Fibroblast of skin of scalp (primary cell): ENCODE measurements at places on chromosomes 11 and 22.

DNA sequence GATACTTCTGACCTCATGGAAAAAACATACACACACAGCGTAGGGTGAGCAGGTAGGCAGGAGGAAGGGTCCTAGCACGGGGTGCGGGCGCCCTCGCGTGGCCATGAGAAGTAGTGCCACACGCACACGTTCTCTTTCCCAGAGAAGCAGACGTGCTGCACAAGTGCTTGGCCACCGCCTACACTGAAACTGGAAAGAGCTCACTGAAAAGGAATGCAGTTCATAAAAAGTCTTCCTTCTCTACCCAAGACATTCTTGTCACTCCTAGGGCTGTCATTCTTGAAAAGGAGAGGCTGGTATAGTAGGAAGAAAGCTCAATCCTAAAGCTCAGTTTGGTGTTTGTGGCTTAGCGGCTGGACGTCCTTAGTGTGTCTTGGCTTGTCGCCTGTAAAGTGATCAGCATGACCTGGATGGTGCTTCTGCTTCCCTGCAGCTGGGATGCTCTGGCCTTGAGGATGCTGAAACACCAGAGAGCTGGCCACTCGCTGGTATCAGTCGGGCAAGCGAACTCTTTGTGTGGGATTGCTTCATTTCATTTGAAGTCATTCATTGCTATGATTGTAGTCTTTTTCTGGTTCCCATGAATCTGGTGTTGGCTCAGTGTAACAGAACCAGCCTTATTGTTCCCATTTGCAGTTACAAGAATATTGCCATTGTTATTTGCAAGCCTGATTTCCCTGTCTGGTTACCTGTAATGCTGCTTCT, 303.8 kb downstream of the NTM start:
- peak; percentile 90 for DNase-seq

DNA sequence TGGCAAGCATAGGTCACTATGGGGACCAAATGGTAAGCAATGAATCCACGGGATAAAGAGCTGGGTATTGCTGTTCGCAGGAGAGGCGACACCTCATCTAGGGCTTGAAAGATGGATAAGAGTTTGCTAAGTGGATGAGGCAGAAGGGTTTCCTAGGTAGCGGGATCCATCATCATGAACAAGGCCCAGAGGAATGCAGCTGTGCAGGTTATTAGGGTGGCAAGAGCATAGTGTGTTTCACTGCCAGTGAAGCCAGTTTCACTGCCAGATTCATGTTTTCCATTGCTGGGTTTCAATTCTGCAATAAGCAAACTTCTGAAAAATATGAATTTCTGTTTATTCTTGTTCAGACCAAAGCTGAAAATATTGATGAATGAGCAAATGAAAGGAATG, 27.2 kb downstream of the WEE1 start:
- DNase-seq, result no peak

- DNase-seq, result no peak
Observed at GRCh38 chr22:39207141-39208012, 37.4 kb downstream of the PDGFB start.

- DNase-seq, result no peak
Observed at GRCh38 chr11:1861435-1862411, 8.8 kb downstream of the LSP1 start.

GRCh38 chr11:119518746-119519730, 96.1 kb upstream of the THY1 start:
- peak; percentile 53 for DNase-seq

DNA sequence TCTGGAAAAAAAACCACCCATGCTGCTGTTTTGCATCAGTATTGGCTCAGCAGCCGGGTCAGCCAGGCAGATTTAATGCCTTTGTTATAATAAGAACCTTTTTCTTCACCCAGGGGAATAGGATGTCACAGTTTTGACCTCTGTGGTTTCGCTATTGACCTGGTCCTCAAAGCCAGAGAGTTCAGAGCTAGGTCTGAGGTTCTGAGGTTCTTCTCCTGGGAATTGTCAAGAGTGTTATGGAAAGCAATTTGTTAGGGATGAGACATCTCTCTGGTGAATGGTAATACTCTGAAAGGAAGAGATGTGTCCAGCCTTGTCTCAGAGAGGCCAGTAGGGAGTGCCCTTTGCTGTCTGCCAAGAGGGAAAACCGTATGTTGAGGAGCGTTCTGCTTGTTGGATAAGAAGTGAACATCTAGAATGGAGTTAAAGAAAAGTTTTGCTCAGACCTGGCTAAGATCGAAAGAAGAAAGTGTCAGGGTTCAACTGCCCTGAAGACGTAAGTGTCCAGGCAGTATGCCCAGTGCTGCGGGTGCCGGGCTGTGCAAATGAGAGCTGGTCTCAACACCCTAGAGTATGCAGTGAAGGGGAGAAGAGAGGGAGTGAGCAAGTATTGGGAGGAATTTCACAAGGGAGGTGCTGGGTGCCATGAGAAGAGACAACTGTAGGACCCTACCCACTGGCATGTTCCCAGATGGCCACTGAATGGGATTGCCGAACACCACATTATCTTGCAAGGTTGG, 150.9 kb upstream of the TTC12 start:
- peak; percentile 29 for DNase-seq

DNA sequence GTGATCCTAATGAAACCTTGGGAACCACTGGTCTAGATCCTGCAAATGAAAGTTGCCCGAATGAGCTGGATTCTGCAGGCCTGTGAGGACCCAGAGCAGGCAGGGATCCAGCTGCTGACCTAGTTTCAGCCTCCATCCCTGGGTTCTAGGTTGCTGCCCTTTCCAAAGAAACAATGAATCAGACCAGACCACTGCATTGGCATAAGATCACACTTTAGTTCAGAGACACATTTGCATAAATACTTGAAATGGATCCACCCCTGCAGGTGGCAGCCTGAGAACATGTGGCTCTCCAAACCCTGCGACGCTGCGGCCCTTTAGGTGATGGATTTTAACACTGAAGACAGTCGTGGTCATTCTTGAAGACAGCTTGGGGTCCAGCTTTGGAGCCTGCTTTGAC, 23.7 kb downstream of the ADAMTS8 start:
- DNase-seq, result no peak

DNA sequence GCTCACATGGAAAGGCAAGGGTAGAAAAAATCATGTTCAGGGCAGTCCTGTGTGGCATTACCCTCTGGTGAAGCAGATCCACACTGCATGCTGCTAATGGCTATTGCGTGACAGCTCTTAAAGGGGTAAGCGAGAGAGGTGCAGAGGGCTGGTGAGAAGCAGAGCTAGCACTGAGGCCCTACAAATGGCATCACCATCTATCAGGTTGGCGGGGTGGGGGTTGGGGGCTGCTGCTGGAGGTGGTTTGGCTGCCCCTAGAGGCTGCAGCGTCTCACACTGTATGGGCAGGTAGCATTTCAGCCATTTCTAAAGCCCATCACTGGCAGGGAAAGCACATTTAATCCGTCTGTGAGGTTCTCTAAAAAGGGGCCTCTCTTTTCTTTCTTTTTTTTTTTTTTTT, 16.9 kb upstream of the TMA7B start:
- no peak for DNase-seq

- DNase-seq, result peak; percentile 21
Observed at GRCh38 chr11:18566406-18566805, 22.1 kb downstream of the UEVLD start.

GRCh38 chr22:41876275-41876674, 38.6 kb downstream of the SHISA8 start:
- peak; percentile 32 for DNase-seq

DNA sequence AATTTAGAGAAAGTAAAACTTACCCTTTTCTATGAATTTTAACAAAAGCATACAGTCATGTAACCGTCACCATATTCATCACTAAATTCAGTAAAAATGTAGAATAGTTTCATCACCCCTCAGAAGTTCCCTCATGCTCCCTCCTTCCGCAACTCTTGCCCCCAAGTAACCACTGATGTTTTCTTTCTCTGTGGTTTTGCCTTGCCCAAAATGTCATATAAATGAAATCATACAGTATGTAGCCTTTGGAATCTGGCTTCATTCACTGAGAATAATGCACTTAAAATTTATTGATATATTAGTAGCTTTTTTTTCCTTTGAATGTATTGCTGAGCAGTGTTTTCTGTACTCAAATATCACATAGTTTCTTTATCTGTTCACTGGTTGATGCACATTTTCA, 60.1 kb downstream of the DCUN1D5 start:
- peak; percentile 98 for DNase-seq

GRCh38 chr11:78400702-78401101, 16.9 kb downstream of the GAB2 start:
- no peak for DNase-seq

- no peak for DNase-seq
Observed at GRCh38 chr11:32184723-32185376, 94.0 kb downstream of the RCN1 start.

DNA sequence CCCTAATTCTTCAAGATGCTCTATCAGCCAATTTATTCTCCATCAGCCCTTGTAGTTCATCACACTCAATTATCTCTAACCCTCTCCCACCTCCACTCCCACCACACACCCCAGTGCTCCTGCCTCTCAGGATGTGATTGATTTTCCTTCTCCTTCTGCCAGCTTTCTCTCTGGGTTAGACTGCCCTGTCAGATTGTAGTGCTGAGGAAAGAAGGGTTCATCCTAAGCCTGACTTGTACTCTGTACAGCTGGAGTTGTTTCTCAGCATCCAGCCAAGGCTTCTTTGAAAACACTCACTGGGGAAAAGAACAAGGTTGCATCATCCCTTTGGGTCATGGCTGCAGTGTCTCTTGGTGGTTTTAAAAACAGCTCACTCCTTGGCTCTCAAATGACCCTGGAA, 61.2 kb downstream of the CECR2 start:
- DNase-seq, result no peak

GRCh38 chr11:75474240-75474639, 41.2 kb upstream of the KLHL35 start:
- peak; percentile 35 for DNase-seq

- no peak for DNase-seq
Observed at GRCh38 chr22:48464246-48464645, 1363.4 kb downstream of the BRD1 start.

GRCh38 chr11:26623076-26623659, 51.1 kb upstream of the MUC15 start:
- DNase-seq, result peak; percentile 17
